HCEC 1CT (cell line): ENCODE measurements at places on chromosomes 11 and 22.

DNA sequence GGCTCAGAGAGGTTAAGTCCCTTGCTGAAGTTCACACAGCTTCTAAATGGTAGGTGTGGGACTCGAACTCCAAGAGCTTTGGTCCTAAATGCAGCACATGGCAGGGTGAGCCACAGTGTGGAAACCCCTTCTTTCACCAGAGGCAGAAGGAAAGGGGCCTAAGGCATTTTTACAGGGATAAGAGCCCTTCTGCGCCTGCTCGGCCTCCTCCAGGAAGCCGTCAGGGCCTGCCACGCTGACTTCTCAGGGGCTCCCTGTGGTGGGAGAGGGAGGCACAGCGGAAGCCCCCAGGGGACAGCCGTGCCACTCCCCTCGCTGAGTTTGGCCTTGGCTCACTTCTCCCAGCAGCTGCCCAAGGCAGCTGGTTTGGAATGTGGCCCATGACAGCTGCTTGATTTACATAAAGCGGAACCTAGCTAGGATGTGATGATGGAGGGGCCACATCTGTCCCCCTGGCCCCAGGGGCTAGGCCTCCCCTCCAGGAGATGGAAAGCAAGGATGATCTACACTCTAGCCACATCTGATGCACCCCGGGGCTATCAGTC is 35.4 kb downstream of the CD82 start:
- DNase-seq: no peak

GRCh38 chr22:38087855-38088254 is 3.9 kb upstream of the SLC16A8 start:
- no peak for DNase-seq

- no peak for DNase-seq
Measured at GRCh38 chr11:118547132-118547531, 16.1 kb downstream of the TMEM25 start.

DNA sequence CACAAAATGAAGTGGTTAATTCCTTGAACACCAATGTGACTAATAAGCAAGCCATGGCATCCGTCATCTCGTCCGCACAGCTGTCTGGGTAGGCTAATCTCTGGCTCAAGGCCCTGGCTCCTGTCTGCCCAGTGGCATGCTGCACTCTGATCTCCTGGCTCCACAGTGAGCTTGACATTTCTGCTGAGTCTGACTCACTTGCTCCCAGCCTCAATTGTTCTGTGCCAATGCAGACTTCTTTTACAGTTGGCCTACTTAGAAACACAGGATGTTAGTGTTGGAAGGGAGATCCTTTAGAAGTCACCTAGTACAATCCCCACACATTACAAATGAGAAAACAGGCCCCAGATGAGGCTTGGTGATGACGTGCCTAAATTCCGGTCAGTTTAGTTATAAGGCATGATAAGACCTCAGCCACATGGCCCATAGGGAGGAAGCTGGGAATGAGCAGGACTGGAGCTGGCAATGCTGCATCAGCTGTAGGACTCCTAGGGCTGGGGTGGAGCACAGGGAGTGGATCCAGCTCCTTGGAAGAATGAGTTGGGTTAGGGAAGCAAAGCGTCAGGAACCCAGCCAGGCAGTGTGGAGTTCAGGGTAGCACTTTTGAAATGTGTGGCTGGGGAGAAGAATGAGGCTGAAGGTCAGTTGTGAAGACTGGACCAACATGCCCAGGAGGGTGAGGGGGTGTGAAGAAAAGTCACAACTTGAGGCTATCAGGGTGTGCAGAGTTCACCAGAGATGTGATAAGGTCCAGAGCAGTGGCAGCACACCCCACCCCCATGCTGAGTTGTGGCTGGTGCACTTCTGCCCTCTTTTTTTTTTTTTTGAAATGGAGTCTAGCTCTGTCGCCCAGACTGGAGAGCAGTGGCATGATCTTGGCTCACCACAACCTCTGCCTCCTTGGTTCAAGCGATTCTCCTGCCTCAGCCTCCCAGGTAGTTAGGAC is 70.2 kb upstream of the EED start:
- peak; percentile 92 for DNase-seq
